Liver (tissue), 10 donors: ENCODE measurements at places on chromosomes 4 and X.
A peak's percentile ranks its signal among the peaks of the same experiment; 100 is the strongest.

DNA sequence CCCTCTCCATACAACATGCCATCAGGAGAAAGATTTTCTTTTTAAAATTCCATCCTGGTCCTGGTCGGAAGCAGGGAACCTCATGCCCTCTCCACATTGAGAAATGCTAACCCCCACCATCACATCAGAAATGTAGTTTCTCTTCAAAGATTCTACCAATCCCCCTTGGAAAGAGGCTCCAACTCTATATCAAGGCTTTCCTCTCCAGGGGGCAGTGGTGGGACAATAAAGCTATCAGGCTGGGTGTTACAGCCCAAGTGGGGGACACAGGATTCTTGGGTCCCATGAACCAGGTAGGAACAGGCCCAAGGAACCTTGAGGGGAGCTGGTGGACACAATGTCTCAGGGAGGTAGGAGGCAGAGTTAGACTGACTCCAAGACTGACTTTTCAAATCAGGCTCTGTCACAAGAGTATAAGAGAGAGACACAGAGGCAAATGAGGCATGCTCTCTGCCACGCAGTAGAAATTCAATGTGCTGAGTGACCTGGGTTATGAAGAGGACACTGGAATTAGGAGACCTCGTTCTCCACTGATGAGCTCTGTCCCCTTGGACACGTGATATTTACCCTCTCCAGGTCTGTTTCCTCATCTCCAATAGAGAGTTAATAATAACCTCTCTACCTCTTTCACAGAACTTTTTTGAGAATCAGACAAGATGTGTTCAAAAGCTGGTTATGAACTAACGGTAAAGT is 4.5 kb downstream of the GJB1 start:
- DNase-seq = no peak

GRCh38 chrX:31459361-31459760 is 387.5 kb upstream of the FTHL17 start:
- DNase-seq = no peak

DNA sequence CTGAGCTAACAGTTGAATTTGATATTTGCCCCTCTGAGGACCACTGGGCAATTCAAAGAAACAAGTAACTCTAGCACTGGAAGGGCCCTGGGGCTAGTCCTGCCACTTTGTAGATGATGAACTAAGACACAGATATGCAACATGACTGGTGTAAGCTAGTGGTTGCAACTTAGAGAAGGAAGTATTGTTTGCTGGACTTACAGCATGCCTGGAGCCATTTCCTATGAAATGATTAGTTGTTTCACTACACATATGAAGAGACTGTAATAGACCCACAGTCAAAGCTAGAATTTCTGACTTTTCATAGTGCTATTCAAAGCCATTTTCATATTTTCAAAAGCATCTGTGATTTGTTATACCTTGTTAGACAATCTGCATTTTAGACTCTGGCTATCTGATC is 96.2 kb downstream of the TSPAN7 start:
- DNase-seq = no peak

GRCh38 chrX:65997978-65998717 is 41.7 kb downstream of the VSIG4 start:
- no peak for DNase-seq

- DNase-seq = no peak
Measured at GRCh38 chr4:153514001-153514526, 47.9 kb downstream of the TMEM131L start.

- no peak for DNase-seq
Measured at GRCh38 chr4:68591204-68591603, 15.1 kb upstream of the UGT2B17 start.

- DNase-seq = no peak
Measured at GRCh38 chr4:173191623-173192041, 23.0 kb downstream of the GALNT7 start.

DNA sequence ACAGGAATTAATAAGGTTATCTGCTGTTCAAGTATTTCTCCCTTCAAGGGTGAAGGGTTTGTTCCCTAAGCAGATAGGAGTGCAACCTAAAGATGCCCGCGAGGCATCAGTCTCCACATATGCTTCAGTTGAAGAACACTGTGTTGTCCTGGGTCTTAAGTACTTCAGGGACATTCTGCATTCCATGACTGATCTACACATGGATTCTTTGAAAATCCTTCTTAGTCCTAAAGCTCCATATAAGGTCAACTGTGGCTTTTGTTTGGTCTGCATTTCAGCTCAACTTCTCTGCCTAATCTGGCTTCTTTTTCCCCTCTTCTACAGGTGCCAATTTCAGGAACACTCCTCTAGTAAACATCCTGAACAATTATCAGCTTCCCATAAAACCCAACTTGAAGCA is 21.8 kb upstream of the CTSO start:
- DNase-seq = no peak

DNA sequence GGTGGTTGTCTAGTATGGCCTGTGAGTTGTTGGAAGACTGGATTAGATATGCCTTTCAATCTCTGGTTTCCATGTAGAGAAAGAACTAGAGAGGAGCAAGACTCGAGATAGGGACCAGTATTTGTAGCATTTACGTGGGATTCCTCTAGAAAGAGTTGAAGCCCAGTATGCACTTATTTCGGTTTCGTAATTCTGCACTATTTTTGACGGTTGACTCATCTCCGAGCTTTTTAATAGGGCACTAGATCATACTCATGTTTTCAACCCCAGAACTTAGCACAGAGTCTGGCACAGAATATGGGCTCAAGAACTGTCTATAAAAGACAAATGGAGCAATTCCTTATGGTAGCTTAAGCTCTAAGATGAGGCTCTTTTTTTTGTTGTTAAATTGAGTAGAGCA is 15.7 kb downstream of the HELT start:
- no peak for DNase-seq

GRCh38 chrX:10156199-10157031 is at the start of gene CLCN4:
CLCN4 (plus strand) TSS chrX:10156975; CDS start chrX:10185033, 28,058 bp downstream.
- DNase-seq = peak; percentile 55

DNA sequence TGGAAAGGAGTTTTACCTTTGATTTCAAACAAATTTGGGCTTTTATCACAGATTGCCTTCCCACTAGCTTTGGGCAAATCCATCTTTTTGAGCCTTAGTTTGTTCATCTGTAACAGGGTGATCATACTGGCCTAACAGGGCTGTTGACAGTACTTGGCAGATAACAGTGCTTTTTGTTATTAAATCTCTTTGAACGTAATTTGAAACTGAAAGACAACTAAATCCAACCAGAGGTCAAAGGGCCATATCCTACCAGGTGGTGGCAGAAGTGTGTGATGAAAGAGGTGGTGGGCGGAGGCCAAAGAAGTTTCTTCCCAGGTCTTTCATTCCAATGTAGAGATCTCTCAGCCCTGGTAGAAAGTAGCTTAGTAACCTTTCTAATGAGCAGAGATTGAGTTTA is 35.2 kb upstream of the TADA2B start:
- no peak for DNase-seq

DNA sequence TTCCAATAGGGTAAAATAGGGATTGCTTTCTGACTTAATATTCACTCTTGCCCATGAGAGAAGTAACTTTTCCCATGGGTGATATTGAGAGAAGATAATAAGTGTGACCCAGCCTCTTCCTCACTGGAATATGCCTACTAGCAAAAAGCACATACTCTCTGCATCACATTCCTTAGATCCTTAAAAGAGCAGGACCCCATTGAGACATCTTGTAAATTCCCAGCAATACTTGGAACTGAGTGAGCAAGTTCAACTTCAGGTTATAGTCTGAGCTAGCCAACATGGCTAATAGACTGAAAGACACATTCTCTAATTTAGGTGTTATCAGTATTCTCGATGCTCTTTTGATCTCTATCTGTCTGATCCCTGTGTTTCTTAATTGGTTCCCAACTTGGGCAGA is 1372.3 kb downstream of the STIM2 start:
- DNase-seq = no peak

DNA sequence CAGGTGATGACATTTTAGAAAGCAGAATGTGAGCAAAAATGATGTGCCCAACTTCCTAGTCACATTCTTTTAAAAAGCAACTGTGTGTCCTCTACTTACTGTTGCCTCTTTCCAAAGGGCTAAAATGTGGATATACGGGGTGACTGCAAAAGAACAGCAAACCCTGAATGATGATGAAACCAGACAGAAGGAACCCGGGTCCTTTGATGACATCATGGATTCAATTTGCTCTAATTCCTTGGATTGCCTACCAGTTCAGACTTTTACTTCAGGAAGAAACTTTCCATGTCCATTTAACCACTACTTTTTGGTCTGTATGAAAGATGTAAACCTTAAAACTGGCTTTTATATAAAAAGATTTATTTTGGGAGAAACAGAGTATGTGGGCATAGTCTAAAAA is 190.9 kb upstream of the MAB21L2 start:
- no peak for DNase-seq

- DNase-seq = no peak
Measured at GRCh38 chr4:23484689-23485088, 405.2 kb downstream of the PPARGC1A start.

GRCh38 chrX:22247169-22247568 is 25.5 kb upstream of the CBLL2 start:
- no peak for DNase-seq

DNA sequence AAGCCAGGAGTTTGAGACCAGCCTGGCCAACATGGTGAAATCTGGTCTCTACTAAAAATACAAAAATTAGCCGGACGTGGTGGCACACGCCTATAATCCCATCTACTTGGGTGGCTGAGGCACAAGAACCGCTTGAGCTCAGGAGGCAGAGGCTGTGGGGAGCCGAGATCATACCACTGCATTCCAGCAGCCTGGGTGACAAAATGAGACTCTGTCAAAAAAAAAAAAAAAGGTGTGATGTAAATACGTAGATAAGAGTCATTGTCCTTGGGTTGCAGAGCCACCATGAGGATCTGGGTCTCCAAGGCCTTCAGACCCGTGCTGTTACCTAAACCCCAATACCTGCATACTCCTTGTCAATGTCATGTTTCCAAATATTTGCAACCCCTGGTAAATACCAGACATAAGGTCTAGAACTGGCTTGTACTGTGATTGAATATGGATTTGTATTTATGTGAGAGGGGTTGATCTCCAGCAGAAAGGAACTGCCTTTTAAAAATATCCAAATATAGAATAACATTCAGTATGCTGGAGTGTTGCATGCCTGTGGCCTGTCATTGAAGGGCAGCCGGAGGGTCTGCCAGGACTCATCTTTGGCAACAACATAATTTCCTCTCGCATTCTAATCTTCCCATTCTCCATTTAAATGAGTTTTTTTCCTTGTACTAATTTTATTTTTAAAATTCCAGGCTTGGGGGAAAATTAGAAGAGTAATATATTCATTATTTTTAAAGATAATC is 40.4 kb downstream of the ATXN3L start:
- DNase-seq = no peak

GRCh38 chr4:109022961-109023360 is 260.1 kb upstream of the ETNPPL start:
- DNase-seq = no peak

- no peak for DNase-seq
Measured at GRCh38 chr4:95742872-95743271, 97.0 kb upstream of the PDHA2 start.

DNA sequence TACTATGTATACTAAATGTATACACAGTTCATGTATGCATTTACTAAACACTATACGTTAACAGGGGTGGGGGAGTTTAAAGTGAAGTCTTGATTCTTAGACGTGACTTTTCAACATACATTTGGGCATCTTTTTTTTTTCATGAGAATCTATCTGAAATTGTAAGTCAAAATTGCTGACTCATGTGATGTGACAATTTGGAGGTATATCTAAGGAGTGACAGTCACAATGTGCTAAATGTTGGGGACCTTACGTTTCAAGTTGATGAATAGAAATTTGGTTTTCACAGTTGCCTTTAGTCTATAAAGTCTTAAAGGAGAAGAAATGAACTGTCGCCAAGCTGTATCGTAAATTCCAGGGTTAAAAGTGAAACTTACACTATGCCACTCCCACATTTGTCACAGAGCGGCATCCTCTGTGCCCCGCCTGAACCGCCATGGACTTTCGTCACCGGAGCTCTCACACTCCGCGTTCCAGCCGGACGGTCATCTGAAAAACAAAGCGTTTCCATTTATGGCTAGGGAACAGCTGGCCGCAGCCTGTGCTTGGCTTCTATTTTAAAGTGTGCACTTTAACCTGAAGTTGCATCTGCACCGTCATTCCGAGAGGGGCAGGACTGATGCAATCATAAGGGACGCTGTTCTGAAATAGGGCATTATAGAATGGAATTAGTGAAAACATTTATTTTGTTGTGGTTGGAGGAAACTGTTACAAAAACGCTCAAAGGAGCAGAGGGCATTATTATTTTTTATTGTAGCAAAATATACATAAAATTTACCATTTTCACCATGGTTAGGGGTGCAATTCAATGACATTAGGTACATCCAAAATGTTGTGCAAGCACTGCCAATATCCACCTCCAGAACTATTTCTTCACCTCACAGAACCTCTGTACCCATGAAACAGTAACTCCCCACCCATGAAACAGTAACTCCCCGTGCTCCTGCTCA is 30.9 kb downstream of the PDLIM3 start:
- no peak for DNase-seq

- DNase-seq = no peak
Measured at GRCh38 chr4:172648471-172648870, 520.1 kb upstream of the GALNT7 start.

GRCh38 chrX:37476571-37477170 is 94.8 kb upstream of the LANCL3 start:
- DNase-seq = no peak

- peak; percentile 34 for DNase-seq
Measured at GRCh38 chrX:23503835-23504539, 163.3 kb upstream of the PRDX4 start.

DNA sequence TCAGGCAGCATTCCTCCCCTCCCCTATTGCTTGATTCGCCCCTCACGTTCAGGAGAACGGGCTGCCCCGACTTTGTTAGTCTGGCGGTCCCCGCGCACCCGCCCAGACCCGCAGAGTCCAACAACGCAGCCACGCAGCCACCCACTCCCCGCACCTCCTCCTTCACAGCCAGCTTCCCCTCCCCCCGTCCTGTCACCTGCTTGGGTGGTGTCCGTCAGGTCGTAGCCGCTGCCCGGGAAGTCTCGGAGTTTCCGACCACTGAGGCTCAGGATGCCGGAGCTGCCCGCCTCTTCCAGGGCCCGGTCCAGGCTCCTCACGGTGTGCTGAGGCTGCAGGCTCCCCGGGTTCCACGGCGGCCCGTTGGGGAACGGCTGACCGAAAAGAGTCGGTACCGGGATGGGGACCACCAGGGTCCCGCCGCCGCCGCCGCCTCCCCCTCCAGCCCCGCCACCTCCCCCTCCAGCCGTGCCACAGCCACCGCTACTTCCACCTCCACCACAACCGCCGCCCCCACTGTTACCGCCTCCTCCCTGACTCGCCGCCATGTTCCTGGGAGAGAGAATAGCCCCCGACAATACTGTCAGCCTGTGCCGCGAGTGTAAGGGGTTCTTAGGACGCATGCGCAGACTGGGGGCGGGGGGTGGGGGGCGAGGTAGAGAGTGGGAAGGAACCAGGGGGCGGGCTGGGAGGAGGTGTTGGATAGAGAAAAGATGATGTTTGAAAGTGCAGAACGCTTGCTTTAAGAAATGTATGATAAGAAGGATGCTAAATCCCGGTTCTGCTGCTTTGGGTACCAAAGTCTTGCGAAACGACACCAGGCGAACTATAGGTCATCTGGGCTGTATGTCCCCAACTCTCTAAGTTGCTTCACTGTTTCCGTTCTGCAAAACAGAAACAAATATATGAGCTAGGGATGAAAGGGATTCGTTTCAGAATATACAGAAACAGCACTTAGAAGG is at the start of gene LRCH2:
LRCH2 (minus strand) TSS at position 600 of the 959 bp plus-strand sequence; CDS start at position 545, 55 bp downstream.
- DNase-seq = no peak

- no peak for DNase-seq
Measured at GRCh38 chr4:27973056-27973455, 1112.4 kb downstream of the STIM2 start.
